ENCODE measurements at places on chromosomes 11 and 22. TPM values are rescaled to one million over a fixed set of nuclear protein-coding genes. Genes with fewer than 3 reads are reported as not detected.

DNA sequence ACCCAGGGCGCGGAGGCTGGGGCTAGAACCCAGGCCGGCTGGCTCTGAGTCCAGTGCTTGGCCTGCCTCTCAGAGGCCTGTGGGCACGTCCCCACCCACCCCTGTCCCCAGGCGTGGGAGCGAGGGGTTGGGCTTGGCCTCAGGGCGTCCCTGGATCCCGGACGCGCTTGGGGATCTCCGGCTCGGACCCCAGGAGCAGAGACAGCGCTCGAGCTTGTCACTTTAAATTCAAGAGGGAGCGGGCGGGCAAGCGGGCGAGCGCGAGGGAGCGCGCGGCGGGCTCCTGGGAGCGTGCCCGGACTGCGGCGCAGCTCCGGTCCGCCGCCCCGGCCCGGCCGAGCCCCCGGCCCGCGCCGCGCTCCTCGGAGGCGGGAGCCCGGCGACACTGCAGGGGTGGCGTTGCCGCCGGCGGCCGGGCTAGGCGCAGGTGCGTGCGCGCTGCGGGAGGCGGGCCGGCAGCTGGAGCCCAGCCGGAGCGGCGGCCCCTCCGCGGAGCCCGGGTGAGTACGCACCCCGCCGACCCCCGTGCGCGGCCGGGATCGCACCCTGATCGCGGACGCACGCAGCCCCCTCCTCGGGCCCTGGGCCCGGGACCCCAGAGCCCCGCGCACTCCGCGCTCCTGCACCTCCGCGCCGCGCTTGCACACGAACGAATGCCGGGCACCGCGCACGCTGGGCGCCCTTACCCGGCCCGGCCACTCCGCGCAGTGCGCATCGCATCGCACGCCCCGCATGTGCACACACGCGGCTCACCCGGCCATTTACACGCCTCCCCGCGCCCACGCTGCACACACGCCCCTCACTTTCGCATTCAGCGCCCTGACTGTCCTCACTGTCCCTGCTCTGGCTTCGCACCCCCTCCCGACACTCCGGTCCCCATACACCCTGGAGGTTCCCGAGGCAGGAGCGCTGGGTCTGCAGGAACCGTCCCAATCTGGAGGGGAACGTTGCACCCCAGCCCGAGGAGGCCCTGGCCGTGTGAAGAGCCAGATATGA is at the start of gene SYT12:
SYT12 (plus strand) TSS at position 174 of the 996 bp plus-strand sequence. CDS start 7,011 bp downstream, outside the sequence.
- H3K36me3 ChIP-seq: no peaks in the 10 kb centered on the region
- peaks cover 18% of the 10 kb centered on the region for H3K4me1 ChIP-seq
- peak within 1 kb of the TSS; percentile 76 for H3K4me3 ChIP-seq
- no peaks in the 10 kb centered on the region for H3K27me3 ChIP-seq
- peak within 1 kb of the TSS; percentile 27 for H3K27ac ChIP-seq

DNA sequence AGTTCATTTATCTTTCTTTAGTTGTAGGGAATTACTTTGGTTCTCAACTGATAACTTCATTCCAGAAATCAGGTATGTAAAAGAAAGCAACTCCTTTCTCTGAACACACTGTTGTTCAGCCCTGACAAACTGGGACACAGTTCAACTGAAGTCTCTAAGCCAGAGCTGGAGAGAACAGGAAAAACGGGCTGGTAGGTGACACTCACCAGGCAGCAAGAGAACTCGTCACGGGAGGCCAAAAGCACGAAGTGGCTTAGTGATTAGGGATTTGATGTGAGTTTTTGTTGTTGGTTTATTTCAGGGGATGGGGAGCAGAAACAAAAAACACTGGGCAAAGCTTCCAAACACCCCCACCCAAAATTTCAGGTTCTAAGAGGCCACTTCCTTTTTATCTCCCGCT is 54.1 kb downstream of the MYH9 start:
- DNase-seq: no peak
- peaks cover 97% of the 10 kb centered on the region for H3K4me1 ChIP-seq
- peaks cover 50% of the 10 kb centered on the region for H3K36me3 ChIP-seq
- no peak overlapping the region for H3K4me3 ChIP-seq
- H3K27ac ChIP-seq: peak overlapping the region; percentile 100

The VSIG10L2 gene
- total RNA-seq: not detected

The WNT11 gene
- 3.2 TPM for total RNA-seq
